ENCODE measurements at places on chromosomes 5 and 9.

GRCh38 chr5:18393565-18394442 lies 759.5 kb downstream of the TAF11L14 start:
- peak; percentile 62 for DNase-seq

DNA sequence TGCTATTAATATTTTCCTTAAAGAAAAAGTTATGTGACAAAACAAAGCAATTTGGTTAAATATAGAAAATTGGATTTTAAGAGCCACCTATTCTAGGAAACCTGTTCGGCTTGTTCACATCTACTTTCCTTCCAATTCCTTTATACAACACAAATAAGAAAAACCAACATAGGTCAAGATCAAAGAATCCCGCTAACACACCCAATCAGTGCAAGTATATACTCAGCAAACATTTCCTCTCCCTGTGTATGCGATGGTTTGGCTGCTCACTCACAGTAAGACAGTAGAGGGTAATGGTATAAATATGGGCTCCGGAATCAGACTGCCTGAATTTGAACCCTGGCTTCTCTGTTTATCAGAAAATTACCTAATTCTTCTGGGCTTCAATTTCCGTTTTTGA lies 757.5 kb upstream of the ZNF608 start:
- DNase-seq: no peak

- DNase-seq: peak; percentile 35
Measured at GRCh38 chr5:14872070-14872989, 752 bp upstream of the ANKH start.

GRCh38 chr5:6705959-6706358 lies 7.3 kb upstream of the TENT4A start:
- DNase-seq: no peak

GRCh38 chr5:124372457-124372856 lies 374.0 kb downstream of the ZNF608 start:
- DNase-seq: no peak

GRCh38 chr5:86442036-86442745 lies 175.6 kb upstream of the COX7C start:
- DNase-seq: no peak

DNA sequence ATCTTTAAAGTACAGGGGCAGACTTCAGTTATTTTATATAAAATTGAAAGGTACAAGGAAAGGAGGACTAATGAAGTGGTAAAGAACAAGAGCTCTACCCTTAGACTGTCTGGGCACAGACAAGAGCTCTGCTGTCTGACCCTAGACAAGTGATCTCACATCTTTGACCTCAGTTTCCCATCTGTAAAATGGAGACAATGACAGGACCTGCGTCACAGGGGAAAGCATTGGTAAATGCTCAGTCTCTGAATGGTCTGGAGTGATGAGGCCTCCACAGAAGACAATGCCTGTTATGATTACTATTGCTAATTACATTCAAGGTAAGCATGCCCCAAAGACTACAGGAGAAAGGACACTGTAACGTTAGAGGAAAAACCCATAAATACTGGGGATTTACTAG lies 37.5 kb downstream of the ANKH start:
- DNase-seq: no peak

GRCh38 chr5:112732131-112732530 lies 5.6 kb upstream of the APC start:
- DNase-seq: no peak

DNA sequence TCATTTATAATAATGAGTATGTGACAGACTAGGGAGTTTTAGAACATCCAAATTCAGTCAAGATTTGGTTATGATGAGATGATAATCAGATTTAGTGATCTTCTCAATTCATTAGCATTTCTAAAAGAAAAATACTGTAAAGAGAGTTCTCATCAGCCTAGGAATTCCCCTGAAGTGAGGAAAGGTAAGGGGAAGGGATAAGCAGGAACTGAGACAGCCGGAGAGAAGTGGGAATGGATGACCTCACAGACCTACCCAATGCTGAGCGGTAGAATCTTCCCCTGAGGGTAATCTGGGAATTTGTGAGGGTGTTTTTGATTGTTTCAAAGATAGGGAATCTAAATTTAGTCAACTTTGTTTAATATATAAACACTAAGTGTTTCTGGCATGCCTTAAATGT lies 16.7 kb upstream of the GPBP1 start:
- no peak for DNase-seq

GRCh38 chr5:133907075-133907474 lies 61.4 kb downstream of the C5orf15 start:
- DNase-seq: no peak

- no peak for DNase-seq
Measured at GRCh38 chr5:125847561-125847960, 575.6 kb upstream of the GRAMD2B start.

- DNase-seq: no peak
Measured at GRCh38 chr5:124972703-124973102, 226.3 kb upstream of the ZNF608 start.

GRCh38 chr5:135693371-135693955 lies 114.7 kb upstream of the CXCL14 start:
- no peak for DNase-seq

DNA sequence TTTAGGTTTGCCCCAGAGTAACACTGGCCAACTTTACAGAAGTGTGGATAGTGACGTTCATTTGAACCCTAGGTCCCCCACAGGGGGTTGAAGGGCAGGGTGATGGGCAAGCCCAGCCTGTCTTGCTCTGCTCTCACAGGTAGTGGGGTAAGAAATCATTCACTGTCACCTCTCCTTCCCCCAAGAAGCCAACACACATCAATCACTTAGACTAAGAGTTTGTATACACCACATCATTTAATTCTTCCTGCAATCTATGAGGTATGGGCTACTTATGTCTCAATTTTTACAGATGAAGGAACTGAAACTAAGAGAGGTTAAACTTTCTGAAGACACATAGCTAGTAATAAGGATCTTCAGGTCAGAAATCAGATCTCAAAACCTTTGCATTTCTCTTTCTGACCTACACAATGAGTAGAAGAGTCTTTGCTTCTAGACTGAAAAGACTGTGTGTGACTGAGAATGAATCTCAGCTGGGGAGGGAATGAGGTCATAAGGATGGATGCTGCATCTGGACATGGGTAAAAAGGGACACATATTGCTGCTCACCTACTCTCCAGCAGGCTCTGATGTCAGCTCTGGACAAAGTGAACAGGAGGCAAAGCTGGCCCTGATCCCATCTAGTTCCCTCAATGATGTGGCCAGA lies 81.0 kb upstream of the EQTN start:
- DNase-seq: no peak

- DNase-seq: no peak
Measured at GRCh38 chr5:178429491-178430185, 160.6 kb downstream of the COL23A1 start.

- peak; percentile 37 for DNase-seq
Measured at GRCh38 chr5:9094582-9094981, 451.3 kb downstream of the SEMA5A start.

GRCh38 chr9:83560169-83560826 lies 22.1 kb upstream of the FRMD3 start:
- no peak for DNase-seq

GRCh38 chr5:51109786-51110410 lies 273.4 kb upstream of the ISL1 start:
- DNase-seq: no peak

DNA sequence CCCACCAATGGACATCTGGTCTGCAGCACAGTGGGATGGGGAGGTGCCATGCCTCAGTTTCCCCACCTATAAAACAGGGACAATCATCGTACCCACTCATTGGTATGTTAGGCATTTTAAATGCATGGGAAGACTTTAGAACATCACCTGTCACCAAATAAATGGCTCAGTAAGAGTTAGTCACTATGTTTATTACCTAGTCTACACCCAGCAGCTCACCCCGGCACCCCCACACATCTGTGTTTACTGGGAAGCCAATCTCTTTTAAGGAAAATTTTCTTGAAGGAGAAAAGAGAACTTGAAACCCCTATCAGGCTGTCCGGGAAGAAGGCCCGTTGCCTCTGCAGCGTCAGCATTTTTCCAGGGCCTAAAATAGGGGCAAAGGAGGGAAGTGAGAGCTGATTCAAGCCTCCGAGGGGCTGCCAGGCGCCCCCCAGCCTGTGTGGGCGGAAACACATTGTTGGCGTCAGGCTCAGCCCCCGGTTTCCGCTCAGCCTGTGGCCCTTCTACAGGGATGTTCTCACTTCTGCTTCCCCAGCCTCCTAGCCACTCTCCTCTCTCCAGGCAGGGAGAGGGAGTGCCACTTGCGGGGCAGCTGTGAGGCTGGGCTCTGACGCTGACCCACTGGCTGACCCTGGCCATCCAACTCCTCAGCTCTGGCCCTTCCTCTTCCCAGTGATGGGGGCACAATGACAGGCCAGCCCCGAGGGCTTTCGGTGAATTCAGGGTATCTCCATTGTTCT lies 4.6 kb downstream of the CSF1R start:
- peak; percentile 67 for DNase-seq

GRCh38 chr9:86351880-86352279 lies 2.3 kb downstream of the TUT7 start:
- DNase-seq: no peak

DNA sequence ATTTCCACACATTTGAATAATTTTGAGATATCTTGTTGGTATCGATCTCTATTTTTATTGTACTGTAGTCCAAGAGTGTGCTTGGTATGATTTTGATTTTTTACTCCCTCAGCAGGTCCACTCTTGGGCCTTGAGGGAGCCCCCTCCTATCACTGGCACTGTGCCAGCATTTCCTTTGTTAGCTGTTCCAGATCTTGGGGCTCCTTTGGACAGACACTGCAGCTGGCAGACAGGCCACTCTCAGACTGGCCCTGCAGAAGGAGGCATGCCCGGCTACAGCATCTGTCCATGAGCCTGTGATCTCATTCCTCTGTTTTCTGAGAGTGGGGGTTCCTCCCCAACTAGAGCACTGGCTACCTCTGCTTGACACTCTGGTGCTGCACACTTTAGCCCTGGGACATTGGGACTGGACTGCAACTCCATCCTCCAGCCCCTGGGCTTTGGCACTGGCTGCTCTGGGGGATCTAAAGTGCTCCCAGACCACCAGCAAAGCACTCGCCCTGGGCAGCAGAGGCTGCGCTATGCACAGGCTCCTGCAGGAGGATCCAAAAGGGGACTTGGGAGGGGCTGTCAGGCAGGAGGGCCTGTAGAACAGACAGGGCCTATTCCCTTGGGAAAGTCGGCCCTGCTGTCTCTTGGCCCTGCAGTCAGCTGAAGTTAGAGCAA lies 271.3 kb upstream of the DMAC1 start:
- no peak for DNase-seq

DNA sequence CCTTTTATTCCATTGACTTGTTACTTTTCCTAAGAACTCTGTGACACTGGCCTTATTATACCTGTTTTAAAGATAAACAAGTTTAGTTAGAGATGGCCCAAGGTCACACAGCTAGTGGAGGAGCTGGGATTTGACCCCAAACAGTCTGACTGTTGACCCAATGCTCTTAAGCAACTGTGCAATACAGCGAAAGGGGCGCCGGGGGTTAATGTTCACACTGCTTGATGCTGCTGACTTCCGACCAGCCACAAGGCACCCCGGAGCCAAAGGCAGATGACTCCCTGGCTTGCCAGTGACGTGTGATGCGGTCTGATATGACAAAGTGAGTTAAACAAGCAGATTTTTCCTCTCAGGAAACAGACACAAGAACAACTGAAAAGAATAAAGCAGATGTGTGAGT lies 23.9 kb downstream of the PIK3R1 start:
- DNase-seq: peak; percentile 83

- DNase-seq: peak; percentile 80
Measured at GRCh38 chr9:36625006-36625615, 52.4 kb downstream of the MELK start.

GRCh38 chr9:114051706-114052105 lies 26.4 kb downstream of the AMBP start:
- DNase-seq: no peak

GRCh38 chr5:68375540-68375939 lies 160.0 kb downstream of the PIK3R1 start:
- no peak for DNase-seq

DNA sequence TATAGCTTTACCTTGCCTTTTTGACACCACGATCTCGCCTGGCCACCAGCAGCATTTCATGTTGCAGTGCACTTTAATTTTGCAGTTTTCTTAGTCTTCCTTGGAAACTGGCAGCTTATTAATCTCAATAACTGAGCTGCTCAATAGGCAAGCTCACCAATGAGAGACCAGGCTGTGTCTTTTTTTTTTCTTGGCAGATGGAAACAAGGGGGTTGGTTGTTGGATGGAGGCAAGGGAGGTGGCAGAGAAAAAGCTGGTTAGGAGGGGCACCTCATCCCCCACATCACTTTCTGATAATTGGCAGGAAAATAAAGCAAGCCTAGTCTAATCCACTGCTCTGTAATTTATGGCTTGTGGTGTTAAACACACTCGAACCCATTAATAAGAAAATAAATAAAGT lies 324.5 kb upstream of the WWC1 start:
- DNase-seq: no peak

DNA sequence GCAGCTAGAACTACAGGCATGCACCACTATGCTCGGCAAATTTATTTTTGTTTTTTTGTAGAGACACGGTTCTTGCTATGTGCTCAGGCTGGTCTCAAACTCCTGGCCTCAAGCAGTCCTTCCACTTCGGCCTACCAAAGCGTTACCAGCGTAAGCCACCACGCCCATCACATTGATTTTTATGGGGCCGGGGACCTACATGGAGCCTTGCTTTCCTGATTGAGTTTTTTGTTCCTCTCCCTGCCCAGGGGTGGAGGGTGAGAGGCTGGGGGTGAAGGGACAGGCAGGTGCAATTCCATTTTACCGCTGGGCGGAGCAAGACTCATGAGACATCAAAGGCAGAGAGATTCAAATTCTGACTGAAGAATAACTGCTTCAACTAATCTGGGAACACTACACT lies 1.9 kb downstream of the ALDH1B1 start:
- no peak for DNase-seq

DNA sequence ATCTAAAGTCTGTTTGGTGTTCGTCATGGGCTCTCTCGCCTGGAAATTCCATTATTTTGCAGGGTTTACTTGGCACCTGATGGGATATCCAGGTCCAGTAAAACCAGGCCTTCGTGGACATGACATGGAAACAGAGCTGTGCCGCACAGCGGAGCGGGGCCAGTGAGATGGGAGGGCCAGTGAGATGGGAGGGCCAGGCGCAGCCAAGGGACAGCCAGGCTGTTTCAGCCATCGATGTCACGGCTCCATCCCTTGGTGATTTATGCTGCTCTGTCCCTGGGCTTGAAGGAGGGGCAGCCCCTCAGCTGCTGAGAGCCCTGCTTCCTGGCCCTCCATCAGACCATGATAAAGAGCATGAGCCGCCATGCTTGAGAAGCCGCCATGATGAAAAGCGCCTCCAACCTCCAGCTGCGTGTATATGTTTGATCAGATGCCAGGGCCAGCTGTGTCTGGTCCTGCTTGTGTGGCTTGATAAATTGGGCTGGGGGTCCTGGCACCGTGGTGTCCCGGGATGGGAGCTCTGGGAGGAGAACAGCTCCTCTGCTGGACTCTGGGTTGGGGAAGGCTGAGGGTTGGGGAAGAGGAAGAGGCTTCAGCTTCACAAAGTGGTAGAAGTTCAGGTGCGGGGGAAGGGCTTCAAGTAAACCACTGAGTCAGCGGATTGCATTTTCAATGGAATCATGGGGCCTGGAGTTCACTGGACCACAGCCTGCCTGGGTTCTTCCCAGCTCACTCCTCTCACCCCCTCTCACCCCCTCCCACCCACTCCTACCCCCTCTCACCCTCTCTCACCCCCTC lies 6.1 kb upstream of the COL5A1 start:
- no peak for DNase-seq

All from cardiac fibroblast (primary cell).